GM23248 (cell line): ENCODE measurements at places on chromosomes 4 and X. TPM values are rescaled to one million over a fixed set of nuclear protein-coding genes. Genes with fewer than 3 reads are reported as not detected.
A peak's percentile ranks its signal among the peaks of the same experiment; 100 is the strongest.

Gene TLR6
- total RNA-seq = 0.76 and 3.4 TPM in 2 replicates

Gene TMEM271
- total RNA-seq = not detected in 2 replicates

DNA sequence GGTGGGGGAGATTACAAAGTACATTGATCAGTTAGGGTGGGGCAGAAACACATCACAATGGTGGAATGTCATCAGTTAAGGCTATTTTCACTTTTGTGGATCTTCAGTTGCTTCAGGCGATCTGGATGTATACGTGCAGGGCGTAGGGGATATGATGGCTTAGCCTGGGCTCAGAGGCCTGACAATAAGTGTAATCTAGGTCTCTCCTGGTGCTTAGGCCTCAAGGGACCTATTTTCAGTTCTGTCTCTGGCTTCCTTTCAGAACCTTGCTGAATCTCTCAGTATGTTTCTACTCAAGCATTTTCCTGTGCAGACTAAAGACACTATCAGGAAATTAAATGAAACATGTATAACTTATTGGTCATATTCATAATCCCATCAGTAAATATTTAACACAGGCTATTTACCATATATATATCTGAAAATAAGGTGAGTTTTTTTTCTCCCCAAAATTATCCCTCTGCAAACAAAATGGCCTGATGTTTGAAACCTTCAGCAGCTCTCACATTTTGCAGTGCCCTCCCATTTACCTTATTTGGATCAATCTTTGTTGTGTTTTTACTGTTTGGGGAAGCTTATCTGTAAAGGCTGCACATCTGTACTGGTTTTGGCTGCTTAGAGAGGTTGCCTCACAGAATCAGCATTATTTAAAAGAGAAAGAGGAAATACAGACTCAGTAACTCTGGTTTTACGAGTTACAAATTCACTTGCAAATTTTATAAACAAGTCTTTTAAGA lies 2.3 kb upstream of the ZCCHC4 start:
- DNase-seq = no peak

- DNase-seq = no peak
These were observed 126.1 kb downstream of the PTTG2 start for GRCh38 chr4:38086151-38086848.

DNA sequence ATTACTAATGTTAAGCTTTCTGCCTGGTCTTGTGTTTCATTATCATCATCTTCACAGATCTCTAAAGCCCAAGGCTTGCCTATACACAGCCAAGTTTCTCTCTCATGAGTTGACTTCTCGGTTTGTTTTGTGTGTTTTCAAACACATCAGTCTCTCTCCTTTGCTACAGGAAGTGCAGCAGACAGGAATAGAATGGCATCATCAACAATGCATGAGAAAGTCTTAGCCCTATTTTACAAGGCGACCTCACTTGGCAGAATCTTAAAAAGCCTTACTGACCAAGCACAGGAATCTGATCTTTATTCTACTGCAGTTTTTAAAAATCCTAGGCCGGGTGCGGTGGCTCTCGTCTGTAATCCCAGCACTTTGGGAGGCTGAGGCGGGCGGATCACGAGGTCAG lies 36.8 kb downstream of the CC2D2A start:
- DNase-seq = peak; percentile 6

GRCh38 chr4:136036744-136037143 lies 1495.5 kb downstream of the PCDH18 start:
- DNase-seq = no peak

- no peak for DNase-seq
These were observed 268.8 kb upstream of the RASGEF1B start for GRCh38 chr4:81740487-81740886.

- peak; percentile 12 for DNase-seq
These were observed 125.0 kb downstream of the ARHGAP6 start for GRCh38 chrX:11540532-11541377.

DNA sequence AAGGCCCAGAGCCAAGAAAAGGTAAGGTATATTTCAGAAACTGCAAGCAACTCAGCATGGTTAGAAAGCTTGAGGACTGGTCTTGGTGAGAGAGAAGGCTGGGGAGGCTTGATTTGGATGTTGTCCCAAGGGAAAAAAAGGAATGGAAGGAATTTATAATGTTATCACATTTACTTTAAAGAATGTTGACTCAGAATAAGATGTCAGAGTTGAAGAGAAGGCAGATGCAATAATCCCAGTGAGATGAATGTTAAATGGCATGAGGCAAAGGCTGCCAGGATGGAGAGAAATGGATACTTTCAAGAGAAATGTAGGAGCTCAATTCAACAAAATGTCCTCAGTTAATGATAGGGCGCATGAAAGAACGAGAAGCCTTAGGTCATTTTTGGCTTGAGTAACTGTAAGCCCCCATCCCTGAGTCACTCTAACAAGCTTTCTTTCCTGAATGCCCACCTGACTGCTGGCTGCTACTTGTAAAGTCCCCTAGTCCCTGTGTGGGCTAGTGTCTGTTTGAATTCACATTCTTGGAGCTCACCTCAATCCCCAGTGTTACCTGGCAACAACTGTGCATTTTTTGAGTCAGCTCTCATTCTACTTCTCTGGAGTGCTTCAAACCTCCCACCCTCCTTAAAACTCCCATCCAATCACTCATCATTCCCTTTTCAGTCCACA lies 103.0 kb upstream of the TAPT1 start:
- peak; percentile 0 for DNase-seq

DNA sequence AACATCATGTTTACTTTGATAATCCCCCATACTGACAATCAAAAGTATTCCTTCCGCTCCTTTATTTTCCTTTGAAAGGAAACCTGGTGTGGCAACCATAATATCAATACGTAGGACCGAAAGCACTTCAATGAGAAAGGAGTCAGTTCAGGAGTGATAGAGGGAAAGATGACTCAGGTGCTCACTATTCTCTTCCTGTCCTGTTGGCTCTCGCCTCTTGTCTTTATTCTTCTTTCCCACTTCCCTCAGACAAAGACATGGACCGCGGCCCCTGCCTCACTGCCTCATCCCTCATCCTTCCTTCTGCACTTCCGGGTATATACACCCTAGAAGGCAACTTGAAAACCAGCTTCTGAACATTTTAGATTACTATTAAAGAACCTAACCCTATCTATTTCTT lies 49.8 kb upstream of the TNIP3 start:
- DNase-seq = no peak

DNA sequence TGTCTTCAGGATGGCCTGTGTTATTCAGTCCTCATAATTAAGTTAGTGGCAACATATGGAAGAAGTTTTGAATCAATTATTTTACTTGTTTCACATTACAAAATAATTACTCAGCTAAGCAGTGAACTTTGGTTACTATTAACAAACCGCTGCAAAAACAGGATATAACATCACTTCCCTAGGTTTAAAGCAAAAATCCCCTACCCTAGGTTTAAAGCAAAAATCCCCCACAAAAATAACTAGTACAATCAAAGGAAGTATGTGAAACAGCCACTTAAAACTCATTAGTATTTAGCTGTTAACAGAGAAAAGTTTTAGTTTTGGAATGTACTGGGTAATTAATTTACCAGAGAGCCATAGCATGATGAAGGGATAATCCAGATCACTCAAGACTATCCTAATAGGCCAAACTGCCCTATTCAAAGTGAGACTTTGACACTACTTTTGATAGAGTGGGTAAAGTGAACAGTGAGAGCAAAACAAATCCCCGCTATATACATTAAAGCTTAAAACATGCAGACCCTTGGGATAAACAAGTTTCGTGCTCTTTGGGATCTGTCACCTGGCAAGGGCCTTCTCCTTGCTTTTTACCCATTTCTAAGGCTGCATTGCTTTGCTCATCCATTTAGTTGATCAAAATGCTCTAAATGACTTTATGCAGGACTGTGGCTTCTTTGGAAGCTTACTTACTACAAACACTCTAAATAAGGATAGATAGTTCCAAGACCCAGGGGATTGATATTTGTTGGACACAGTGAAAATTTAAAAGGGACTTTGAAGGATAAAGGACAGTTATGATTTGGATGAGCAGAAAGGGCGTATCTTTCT lies 36.4 kb upstream of the GPR174 start:
- no peak for DNase-seq
